ENCODE measurements at places on chromosomes 12 and 14. TPM values are rescaled to one million over a fixed set of nuclear protein-coding genes. Genes with fewer than 3 reads are reported as not detected.

The LRRK2 gene
- total RNA-seq, result 1.1 TPM

The TCP11L2 gene
- total RNA-seq, result 134 TPM

- peaks cover 20% of the 10 kb centered on the region for H3K27me3 ChIP-seq
- peaks cover 6% of the 10 kb centered on the region for H3K4me1 ChIP-seq
- H3K4me3 ChIP-seq, result no peak overlapping the region
- H3K27ac ChIP-seq, result no peak overlapping the region
- H3K36me3 ChIP-seq, result peaks cover 2% of the 10 kb centered on the region
Measured at GRCh38 chr12:79983492-79983891, 48.6 kb upstream of the PPP1R12A start.

- H3K27me3 ChIP-seq, result no peaks in the 10 kb centered on the region
- no peak overlapping the region for H3K4me3 ChIP-seq
- H3K36me3 ChIP-seq, result no peaks in the 10 kb centered on the region
Measured at GRCh38 chr14:68000511-68000910, 180.9 kb downstream of the RAD51B start.

The ANHX gene
- not detected for total RNA-seq

The TMEM253 gene
- total RNA-seq, result not detected

Measured in T-helper 17 cell (primary cell).